ENCODE measurements at places on chromosomes 5 and 9. TPM values are rescaled to one million over a fixed set of nuclear protein-coding genes. Genes with fewer than 3 reads are reported as not detected.
A peak's percentile ranks its signal among the peaks of the same experiment; 100 is the strongest.

DNA sequence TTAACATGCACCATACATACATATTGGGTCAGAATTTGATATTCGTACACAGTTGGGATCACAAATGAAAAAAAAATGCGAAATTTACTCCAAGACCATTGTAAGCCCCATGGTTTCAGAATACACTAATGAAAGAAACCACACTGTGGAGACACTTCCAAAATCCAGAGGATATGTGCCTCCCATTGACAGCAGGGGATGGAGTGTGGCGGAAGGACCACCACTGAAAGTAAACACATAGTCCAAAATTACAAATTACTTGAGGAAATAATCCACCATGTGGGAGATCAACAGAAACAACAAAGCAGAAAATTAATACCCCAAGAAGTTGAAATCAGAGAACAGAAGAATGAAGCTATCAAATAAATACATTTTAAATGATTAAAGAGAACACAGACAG, 291.6 kb upstream of the PAPPA start:
- DNase-seq = no peak

Gene CDK5RAP2
- total RNA-seq = 15.9 TPM

Gene KCNT1
- not detected for total RNA-seq

DNA sequence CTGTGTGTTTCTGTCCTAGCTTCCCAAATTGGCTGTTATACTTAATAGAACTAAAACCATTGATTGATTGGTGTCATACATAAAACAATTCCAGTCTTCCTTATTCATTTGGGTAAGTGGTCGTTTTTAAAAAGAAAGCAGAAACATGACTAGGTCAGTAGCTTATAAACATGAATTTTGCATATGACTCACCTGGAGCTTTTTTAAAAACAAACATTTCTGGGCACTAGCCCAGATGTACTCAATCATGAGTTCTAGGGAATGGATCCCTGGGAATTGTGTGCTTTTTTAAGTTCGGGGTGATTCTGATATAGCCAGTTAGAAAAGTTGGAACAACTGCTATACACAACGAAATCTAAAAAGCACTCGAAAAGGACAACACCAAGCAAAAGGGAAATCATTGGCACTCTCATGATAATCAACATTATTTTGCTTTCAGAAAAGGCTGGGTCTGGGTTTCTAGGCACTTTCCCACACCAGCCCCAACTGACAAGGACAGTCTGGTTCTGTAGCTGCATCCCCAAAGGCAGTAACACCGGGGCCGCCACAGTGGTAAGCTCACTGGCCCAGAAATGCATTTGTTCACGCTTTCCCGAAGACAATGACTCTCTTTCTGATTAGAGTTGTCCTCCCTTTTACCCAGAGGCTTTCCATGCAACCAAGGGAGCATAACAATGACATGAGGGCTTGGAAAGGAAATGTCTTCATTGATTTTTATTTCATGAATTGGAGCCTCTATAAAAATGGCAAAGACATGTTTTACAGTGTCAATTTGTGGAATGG, 664.9 kb upstream of the WWC1 start:
- DNase-seq = no peak

- DNase-seq = no peak
Measured at GRCh38 chr5:167843881-167844572, 447.4 kb upstream of the WWC1 start.

DNA sequence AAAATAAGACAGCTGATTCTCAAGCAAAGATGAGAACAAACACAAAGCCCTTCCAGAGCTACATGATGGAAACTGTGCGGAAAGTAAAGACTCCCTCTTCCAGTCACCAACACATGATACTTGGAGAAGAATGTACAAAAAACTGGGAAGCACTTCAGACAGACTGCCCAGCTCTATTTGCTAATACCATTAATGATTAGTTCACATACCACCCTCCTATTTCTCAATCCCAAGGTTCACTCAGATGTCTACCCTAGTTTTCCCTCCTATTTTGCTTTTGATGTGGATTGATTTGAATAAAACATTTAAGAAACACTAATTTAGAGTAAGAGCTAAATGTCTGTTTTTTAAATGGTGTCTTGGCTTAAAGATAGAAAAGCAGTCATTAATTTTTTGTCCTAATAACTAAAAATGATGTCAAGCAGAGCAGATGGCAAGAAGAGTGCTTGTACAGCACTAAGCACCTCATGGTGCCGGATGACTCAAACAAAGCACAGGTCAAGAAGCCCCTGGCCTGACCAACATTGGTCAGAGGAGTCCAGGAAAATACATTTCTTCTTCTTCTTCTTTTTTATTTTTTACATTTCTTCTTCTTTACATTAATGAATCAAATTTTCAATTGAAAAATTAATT, 639.4 kb downstream of the PDE4D start:
- DNase-seq = no peak

DNA sequence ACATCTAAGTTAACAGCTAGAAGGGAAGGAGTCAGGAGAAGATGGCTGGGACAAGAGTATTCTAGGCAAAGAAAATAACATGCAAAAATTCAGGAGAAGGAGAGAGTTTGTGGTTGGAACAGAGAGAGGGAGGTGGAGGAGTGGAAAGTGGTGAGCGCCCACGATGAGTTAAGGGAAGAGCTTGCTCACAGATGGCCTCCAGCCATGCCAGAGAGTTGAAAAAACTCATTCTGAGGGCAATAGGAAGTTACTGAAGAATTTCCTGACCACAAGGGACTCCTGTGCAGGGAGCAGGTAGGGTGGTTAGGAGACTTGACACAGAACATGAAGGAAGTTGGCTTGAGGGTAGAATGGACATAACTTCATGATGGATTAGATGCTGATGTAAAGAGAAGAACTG, 159.7 kb downstream of the DOCK2 start:
- DNase-seq = no peak

Gene ANXA6
- total RNA-seq = 60.1 TPM

Gene MARVELD2
- 2.0 TPM for total RNA-seq

- DNase-seq = no peak
Measured at GRCh38 chr9:133718563-133719315, 19.4 kb downstream of the SARDH start.

DNA sequence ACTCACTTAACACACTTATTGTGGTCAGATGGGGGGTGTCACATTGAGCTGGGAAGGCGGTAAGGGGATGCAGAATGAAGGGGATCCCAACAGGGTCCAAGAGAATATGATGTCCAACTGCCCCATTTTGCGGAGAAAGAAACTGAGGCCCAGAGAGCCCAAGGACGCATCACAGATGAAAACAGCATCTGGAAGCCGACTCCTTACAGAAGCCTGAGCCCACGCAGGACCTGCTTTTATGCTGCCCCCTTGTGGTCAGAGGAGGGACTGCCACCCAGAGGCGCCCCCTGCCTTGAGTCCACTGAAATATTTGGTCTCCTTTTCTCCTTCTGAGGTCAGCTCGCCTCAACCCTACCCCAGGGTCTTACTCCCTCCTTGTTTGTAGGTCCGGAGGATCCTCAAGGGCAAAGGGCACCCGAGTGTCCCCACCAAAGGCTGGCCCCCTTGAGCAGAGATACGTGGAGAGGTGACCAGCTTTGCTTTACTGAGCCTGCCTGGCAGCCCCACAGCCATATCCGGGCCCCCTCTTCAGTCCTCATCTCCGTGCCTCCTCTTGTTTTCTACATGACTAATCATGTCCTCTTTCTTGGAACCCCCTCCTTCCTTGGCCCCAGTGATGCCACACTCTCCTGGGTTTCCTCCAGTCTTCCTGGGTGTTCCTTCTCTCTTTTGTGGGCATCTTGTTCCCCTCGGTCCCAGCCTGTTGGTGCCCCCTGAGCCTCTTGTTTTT, 30.0 kb upstream of the TTLL11 start:
- DNase-seq = peak; percentile 72

Gene SURF4
- 249 TPM for total RNA-seq

DNA sequence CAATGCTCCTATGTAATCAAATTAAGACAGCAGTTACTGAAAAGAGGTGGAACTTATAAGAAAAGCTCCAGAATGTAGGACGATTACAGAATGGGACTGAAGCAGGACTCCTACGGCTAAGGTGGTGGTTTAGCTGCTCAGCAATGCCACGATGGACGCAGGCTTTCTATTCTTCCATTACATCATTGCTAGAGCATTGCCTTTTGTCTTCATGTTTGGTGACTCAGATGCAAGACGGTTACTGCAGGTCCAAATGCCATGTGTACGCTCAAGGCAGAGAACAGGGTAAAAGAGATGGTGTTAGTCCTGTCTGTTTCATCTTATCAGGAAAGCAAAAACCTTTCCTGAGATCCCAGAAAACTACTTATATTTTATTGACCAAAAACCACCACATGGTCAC, 255.1 kb downstream of the ZSWIM6 start:
- no peak for DNase-seq

DNA sequence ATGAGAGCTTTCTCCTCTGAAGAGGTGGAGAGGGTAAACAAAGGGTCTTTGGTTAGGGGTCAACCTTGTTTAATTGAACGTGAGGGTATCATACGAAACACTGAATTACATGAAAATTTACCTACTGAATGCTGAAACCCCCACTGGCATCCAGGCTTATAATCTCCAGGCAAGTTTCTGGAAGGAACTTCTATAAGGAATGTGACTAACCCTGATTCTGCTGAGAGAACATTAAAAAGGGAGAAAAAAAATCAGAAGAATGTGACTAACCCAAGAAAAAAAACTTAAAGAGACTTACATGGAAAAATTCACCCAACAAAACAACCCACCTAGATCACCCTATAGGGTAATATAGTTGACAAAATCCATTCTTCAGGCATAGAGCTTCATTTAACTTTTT, 55.5 kb downstream of the APC start:
- DNase-seq = no peak

DNA sequence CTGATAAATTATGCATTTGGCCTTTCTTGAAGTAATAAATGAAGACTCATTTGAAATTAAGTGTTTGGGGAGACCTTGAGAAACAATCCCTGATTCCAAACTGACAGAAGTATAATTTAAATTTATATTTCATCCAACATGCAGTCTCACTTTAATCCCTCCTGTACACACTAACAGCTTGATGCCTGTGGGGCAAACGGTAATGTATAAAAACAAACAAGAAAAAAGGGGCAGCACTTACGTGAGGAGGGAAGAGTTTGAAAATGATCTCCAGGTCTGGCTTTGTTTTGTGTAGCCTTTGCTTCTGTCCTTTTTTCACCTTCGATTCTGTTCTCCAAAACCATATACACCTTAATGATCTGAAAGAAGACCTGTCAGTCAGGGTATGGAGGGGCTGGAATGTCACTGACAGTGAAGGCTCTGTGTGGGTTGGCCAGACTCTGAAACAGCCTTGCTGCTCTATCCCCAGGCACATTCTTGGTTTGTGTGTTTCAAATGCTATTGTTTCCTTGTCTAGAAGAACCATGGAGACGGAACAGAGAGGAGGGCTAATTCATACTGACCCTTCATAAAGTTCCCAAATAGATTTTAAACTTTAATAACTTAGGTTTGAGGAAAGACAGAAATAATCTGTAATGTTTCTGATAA, 338.2 kb upstream of the WWC1 start:
- DNase-seq = no peak

DNA sequence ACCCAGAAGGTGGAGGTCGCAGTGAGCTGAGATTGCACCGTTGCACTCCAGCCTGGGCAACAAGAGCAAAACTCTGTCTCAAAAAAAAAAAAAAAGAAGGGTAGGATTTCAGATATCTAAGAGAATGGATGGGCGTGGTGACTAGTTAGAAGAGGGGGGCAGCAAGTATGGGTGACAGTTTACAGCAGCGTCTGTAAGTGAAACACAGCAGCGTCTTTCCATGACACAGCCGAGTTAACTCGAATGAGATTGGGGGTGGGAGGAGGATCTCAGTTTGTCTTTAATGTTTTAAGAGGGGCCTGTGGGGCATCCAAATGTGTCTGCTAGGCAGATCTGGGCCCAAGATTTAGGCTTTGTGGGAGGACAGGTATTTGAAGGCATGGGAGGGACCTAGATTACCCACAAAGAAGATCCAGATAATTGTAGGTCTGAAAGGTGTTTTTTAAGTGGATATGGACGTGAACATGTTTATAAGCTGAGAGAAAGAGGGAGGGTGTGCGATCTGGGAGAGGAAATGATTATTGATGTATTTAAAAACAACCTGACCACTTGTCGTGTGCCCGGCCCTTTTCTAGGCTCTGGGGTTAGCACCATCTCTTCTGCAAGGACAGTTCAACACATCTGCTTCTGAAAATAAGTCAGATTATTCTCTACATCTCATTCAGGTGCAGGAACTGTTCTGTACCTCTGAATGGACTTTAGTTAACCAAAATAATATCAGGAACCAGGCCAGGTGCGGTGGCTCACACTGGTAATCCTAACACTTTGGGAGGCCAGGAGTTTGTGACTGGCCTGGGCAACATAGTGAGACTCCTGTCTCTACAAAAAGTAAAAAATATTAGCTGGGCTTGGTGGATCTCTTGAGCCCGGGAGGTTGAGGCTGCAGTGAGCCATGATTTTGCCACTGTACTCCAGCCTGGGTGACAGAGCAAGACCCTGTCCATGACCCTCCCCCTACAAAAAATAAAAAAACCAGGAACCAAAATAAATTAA, 2.5 kb downstream of the CEP78 start:
- no peak for DNase-seq

Gene MLANA
- total RNA-seq = not detected

DNA sequence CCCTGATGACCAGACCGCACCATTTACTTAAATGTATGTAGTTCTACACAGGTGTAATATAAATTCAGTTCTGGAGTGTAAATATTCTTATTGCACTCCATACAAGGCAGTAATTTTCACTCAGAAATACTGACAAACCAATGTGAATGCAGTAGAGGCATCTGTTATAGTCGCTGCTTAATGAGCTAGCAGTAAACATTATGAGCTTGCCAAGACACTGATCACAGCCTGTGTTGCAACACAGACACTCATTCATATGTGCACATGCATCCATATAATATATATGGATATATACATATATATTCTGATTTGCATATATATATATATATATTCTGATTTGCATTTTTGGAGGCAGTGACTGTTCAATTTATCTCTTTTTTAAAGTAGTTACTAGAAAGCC, 435.1 kb upstream of the ST8SIA4 start:
- DNase-seq = no peak

DNA sequence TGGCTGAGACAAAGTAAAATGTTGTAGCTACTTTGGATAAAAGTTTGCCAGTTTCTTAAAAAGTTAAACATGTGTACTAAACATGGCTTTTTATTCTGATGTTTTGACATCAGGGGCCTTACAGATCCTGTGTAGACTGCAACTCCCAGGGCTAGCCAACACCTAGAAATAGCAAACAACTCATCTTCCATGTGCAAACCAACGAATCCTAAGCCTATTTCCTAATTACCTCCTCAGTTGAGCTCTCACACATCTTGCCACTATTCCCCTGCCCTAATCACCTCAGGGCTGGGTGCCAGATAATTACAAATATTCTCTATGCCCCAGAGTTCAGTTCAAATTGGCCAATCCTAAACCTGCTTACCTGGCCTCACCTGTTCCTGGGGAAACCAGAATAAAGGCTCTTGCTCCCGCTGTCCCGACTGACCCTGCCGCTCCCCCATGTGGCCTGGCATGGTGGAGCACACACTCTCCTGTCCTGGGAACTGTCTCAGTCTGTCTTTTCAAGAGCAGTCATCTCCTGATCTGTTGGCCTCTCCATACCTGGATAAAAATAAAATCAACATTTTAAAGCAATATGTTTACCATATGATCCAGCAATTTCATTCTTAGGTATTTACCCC, 37.1 kb upstream of the FAM169A start:
- no peak for DNase-seq

- DNase-seq = no peak
Measured at GRCh38 chr5:67267512-67268216, 71.1 kb upstream of the CD180 start.

Data from lung microvascular endothelial cell (primary cell).